CD4-positive, alpha-beta T cell treated with Interleukin-15 for 4 hours (primary cell): ENCODE measurements at places on chromosomes 7 and 10.

DNA sequence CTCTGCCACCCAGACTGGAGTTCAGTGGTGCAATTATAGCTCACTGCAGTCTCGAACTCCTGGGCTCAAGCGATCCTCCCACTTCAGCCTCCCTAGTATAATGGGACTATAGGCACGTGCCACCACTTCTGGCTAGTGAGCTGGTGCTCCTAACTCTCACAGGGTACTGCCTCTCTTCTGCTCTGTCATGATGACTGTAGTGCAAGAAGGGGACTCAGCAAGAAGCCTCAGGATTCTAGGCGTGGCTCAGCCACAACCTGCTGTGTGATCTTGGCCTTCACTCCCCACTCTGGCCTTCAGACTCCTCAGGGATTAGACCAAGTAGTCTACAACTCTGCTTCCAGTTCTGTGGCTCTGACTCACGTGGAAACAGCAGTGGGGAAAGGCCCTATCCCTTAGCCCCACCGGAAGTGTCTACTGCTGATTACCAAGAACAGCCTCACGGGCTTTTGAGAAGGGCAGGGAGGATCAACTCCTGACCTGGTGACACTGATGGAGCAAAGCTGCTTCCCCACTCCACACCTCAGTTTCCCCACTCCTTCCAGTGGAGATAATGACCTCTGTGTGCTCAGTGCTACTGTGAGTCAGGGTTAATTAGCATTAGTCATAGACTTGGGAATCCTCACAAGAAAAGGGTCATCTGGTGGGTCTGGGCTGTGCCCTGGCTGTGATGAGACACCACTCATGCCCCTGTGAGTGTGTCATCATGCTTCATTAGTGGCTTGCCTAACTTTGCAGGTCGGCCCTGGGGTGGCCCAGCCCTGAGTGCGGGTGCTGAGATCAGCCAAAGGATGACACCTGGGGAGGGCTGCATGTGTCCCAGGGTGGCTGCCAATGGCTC lies 41.1 kb downstream of the ZC3HC1 start:
- peak; percentile 6 for DNase-seq

GRCh38 chr10:77833225-77833624 lies 93.3 kb downstream of the DLG5 start:
- no peak for DNase-seq

- no peak for DNase-seq
Measured at GRCh38 chr10:50929670-50930069, 44.2 kb upstream of the A1CF start.

DNA sequence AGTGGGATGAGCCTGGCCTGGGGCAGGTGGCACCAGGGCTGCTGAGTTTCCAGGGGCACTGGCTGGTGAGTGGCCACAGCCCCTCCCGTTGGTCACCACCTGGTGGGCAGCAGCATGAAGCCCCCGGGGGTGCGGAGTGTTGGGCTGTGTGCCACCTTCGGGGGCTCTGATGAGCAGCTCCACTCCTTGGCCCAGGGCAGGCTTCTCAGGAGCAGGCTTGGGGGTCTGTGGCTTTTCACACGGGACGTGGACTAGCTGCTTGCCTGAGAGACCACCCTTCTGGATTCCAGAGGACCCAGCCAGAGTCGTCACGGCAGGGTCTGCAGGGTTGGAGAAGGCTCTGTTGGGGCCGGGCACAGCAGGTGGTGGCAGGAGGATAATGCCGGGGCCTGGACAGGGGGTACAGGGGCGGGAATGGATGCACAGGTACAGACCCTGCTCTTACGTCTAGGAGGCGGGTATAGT lies 193.1 kb downstream of the ADARB2 start:
- DNase-seq, result no peak

GRCh38 chr7:84009051-84009450 lies 185.5 kb downstream of the SEMA3A start:
- no peak for DNase-seq

GRCh38 chr7:90972906-90973550 lies 291.2 kb upstream of the FZD1 start:
- no peak for DNase-seq

- DNase-seq, result no peak
Measured at GRCh38 chr10:131690805-131691239, 210.0 kb upstream of the PPP2R2D start.

GRCh38 chr7:14197280-14197679 lies 207.8 kb upstream of the ETV1 start:
- no peak for DNase-seq

- DNase-seq, result peak; percentile 82
Measured at GRCh38 chr7:37342688-37343471, 105.8 kb downstream of the ELMO1 start.

GRCh38 chr10:124642088-124642710 lies 102.0 kb downstream of the FAM53B start:
- no peak for DNase-seq

DNA sequence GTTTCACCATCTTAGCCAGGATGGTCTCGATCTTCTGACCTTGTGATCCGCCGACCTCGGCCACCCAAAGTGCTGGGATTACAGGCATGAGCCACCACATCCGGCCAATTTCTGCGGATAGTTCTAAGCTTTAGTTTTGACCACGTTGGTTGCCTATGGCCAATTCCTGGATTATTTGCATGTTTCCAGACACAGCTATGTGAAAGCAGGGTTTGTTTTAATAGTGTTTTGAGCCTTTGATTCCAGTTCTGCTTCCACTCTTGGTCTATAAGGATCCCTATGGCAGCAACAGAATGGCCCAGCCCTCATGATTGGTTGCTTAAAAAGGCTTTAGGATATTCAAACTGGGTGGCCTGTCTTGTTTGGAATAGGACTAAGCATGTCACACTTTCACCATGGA lies 19.1 kb downstream of the SIRT1 start:
- no peak for DNase-seq

DNA sequence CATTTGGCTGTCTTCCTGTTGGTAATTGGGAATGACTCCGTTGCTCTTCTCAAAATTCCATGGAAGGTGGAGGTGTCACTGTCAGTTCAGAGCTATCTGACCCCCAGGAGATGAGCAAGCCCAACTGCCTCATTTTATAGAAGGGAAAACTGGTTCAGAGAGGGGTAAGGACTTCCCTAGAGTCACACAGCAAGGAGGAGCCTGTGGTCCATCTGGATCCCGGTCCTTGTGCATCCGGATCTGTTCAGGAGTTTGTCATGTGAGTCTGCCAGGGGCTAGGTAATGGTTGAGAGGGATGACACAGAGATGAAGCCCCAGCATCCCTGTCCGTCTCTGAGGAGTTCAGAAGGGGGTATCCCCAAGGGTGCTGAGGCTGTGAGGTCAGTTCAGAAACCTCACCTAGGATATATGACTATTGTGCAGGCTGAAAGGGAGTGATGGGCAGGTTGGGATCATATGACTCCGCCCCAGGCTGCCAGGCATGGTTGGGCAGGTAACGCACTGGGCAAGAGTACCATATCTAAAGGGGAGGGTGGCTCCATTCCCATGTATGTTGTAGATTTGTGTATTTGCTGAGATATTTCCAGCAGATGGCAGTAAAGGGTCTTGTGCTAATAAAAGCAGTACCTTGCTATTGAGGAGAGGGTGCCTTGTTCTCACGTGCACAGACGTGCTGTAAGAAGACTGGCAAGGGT lies 16.0 kb upstream of the SLC29A3 start:
- peak; percentile 42 for DNase-seq

DNA sequence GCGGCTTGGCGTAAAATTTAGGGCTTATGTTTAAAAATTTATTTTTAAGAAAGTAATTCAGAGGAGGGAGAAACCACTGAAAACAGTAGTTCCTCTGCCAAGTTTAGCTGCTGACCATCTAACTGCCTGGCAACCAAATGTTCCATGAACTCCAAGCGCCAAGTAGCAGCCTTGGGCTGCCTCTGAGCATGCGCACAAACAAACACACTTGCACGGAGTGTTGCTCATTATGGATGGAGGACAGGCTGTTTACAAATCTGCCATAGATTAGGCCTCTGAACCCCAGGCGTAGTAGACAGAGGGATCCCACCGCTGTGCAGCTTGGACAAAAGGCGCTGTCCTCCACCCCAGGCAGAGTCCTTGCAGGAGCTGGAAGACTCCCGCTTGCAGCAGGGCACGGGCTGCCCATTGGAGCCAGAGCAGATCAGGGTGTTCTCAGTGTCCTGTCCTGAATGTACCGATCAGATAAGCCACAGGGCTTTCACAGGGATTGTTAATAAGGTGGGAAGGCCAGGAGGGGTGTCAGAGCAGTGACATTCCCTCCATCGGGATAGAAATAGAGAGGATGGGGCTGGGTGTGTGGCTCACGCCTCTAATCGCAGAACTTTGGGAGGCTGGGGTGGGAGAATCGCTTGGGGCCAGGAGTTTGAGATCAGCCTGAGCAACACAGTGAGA lies 47.7 kb upstream of the LYZL1 start:
- no peak for DNase-seq

GRCh38 chr10:52759154-52759553 lies 13.4 kb downstream of the MBL2 start:
- DNase-seq, result no peak

- no peak for DNase-seq
Measured at GRCh38 chr7:74097937-74098614, 14.5 kb downstream of the LIMK1 start.

GRCh38 chr10:102752934-102753664 lies 9.4 kb downstream of the WBP1L start:
- DNase-seq, result peak; percentile 28

GRCh38 chr10:112624546-112625048 lies 177.6 kb downstream of the VTI1A start:
- DNase-seq, result no peak

GRCh38 chr7:101717628-101718357 lies 88.7 kb upstream of the MYL10 start:
- no peak for DNase-seq

GRCh38 chr7:157555313-157555712 lies 218.5 kb downstream of the DNAJB6 start:
- no peak for DNase-seq

- no peak for DNase-seq
Measured at GRCh38 chr10:87659571-87660483, at the start of gene PAPSS2. Gene PAPSS2, plus strand, starts transcription at chr10:87659878. Its CDS starts 104 bp downstream, at chr10:87659982.

DNA sequence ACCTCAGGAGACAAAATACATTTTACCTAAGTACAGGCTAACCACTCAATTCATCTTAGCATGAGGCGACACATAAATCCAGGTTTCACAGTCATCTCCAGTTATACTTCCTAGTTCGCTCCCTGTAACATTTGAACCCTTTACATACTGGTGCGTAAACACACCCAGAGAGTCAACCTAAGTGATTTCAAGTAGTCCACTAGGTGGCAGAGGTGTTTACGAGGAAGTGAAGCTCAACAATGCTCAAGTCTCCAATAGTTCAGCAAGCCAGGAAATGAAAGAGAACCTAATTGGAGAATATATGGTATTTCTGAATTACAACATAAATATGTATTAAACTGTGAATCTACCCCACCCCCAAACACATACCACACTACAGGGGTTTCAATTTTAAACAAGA lies 76.3 kb upstream of the ABCB5 start:
- no peak for DNase-seq

DNA sequence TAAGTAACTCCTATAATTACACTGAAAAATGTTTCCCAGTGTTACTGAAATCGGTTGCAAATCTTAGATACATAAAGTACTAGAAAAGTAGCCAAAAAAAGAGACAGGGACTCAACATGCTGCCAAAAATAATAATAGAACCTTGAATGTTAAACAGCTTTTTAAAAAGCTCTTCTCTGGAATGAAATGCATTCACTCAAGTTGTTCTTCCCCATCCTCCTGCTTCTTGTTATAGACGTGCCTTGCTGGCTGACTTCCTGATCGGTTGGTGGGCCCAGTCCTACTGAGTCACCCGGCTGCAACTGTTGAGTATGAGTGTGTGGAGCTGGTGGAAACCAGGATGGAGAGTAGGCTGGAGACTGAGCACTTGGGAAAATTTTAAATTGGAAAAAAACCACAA lies 30.6 kb upstream of the RAPGEF5 start:
- DNase-seq, result no peak

- no peak for DNase-seq
Measured at GRCh38 chr7:117250801-117251200, 72.1 kb downstream of the WNT2 start.

DNA sequence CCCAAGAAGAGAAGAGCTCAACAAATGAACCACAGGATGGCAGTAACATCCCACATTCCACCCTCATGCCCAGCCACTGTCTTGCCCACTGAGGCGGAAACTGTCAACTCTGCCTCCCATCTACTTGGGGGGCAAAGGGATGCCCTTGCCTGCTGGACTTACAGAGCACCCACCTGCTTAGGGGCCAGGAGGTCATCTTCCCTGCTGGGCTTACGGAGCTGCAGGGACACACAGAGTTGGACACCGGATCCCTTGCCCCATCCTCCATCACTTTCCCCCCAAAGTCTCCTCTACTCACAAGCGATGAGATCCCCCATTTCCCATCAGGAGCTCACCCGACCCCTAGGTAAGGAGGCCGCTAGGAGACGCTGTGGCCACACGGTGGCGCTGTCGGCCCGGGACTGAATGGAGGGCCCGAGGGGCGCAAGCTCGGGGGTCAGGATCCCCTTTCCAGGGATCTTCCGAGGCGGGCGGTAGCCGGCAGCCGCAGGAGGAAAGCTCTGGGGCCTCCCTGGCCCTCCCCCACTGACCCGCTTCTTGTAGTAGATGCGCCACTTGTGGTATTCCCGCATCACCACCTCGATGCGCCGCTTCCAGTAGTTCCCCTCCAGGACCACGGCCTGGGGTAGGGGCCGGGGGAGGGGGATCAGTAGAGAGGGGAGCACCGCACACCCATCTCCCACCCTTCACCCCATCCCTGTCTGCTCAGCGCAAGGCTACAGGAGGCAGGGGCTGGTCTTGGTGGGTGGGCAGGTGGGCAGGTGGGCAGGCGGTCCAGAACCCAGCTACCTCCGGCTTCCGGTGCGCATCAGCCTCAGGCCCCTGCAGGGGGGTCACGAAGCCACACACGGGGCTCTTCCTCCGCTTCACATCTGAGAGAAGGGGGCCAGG lies 17.3 kb downstream of the MLXIPL start:
- peak; percentile 59 for DNase-seq

DNA sequence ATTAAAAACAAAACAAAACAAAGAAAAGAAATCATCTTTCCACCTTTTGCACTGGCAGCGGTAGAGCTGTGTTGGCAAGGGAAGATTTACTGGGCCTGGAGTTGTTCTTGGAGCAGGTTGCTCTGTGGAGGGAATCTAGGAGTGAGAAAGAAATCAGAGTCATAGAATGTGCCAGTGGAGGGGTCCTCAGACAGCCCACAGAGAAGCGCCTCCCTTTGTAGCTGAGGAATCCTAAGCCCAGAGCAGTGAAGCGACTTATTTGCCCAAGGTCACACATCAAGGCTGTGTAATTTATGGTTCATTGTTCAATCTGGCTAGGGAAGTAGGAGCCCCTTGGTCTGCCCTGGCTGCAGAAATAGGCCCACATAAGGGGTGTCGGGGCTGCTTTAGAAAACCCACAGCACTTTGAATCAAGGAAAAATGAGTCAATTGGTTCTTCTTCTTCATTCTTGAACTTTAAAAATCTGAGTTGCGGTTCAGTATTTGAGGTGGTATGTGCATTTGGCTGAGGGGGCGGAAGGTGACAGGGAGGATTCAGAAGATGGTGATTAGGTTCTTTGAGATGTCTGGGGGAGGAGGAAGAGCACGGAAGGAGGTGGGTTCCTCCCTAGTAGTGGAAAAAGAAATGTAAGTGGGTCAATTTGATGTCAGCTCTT lies 253.7 kb downstream of the PTEN start:
- DNase-seq, result peak; percentile 12

GRCh38 chr10:58382489-58382995 lies 2.7 kb upstream of the TFAM start:
- no peak for DNase-seq

GRCh38 chr7:85940798-85941197 lies 702.9 kb upstream of the GRM3 start:
- no peak for DNase-seq
